ENCODE measurements at places on chromosomes 13 and 19. TPM values are rescaled to one million over a fixed set of nuclear protein-coding genes. Genes with fewer than 3 reads are reported as not detected.

The NOSIP gene
- 52.9 TPM for total RNA-seq

GRCh38 chr13:99339736-99340397, 32.7 kb upstream of the GPR183 start:
- no peak for ATAC-seq

DNA sequence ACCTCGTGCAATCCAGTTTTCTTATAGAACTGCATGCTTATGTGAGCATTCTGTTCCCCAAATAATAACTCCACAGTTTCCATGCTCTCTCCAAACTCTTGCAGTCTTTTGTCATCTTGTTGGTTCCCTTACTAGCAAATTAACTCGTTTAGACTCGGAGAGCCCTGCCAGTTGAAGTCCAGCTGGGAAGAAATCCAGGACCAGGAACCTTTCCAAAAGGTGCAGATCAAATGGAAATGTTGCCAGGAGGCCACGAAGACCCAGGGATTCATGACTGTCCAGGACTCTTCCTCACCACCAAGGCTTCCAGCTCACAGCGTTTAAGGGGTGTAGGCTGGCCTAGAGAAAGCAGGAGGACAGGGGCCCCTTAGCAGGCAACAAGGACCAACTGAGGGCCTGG, 2.1 kb upstream of the TDRD12 start:
- no peak for ATAC-seq

DNA sequence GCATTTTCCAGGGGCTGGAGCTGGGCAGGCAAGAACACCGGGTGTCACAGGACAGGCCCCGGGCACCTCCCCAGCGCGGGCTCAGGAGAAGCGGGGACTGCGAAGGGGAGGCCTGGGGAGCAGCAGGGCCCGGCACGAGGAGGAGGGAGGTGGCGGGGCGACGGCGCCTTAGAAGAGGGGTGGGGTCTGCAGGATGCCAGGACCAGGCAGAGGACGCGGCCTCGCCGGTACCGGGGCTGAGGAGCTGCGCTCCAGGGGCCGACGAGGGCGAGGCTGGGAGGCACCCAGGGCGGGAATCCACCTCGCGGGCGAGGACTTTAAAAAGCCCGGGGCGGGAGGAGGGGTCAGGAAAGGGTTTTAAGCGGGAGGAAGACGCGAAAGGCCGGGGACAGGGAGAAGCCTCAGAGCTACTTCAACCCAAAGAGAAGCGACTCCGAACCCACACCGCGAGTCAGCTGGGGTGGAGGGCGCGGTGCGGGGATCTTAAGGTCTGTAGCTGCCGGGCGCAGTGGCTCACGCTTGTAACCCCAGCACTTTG, 665 bp downstream of the ZNF347 start:
- ATAC-seq = peak; percentile 17

DNA sequence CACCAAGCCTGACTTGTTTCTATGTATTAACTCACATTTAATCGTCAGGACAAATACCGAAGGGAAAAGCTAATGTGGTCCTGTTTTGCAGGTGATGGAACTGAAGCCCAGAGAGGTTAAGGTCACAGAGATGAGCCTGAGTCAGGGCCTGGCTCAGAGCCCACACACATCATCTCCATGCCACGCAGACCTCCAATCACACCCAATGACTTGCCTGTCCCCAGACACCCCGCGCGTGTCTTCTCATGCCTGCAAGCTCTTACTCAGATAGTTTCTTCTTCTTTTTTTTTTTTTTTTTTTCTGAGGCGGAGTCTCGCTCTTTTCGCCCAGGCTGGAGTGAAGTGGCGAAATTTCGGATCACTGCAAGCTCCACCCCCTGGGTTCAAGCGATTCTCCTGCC, 16.4 kb downstream of the SIX5 start:
- no peak for ATAC-seq

GRCh38 chr19:36128392-36128736, 11.5 kb upstream of the CAPNS1 start:
- peak; percentile 1 for ATAC-seq

DNA sequence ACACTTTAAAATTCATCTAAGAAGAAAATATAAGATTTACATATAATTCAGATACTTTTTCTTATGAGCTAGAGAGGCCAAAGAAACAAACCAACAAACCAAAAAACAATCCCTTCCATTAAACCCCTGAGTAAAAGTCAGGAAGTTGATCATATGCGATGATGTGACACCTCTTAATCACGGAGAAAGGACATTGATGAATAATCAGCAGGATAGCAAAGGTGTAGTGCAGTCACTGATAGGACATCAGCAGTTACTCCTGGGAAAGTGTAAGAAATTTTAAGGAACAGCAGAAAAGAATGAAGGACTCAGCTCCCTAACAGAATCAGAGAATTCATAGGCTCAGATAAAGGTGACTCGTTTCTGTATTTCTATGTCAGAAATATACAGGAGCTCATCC, 202.4 kb upstream of the EDNRB start:
- ATAC-seq = no peak

The PSG7 gene
- not detected for total RNA-seq

- ATAC-seq = no peak
Observed at GRCh38 chr13:102361113-102361512, 40.7 kb downstream of the FGF14 start.

GRCh38 chr19:14475251-14476073, at the start of gene PTGER1:
PTGER1 (minus strand) TSS chr19:14475354; CDS start chr19:14474320, 1,034 bp downstream.
- ATAC-seq = peak; percentile 20

The KLK2 gene
- total RNA-seq = not detected

DNA sequence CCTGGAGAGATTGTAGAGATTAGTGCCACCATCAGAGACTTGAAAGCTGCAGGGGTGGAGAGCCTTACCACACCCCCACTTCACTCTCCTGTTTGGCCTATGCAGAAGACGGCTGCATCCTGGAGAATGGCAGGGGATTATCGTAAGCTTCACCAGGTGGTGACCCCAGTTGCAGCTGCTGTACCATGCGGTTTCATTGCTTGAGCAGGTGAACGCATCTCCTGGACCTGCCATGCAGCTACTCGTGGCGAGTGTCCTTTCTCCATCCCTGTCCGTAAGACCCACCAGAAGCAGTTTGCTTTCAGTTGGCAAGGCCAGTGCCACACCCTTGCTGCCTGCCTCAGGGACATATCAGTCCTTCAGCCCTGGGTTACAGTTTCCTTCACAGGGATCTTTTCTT, 21.2 kb downstream of the PPP5C start:
- ATAC-seq = no peak

GRCh38 chr13:84655677-84656076, 773.4 kb upstream of the SLITRK1 start:
- no peak for ATAC-seq

- ATAC-seq = no peak
Observed at GRCh38 chr13:40876020-40876738, 86.8 kb downstream of the SLC25A15 start.

GRCh38 chr19:17170538-17171297, 44.4 kb upstream of the USE1 start:
- ATAC-seq = no peak

The ZNF229 gene
- total RNA-seq = 5.1 TPM

The MBD3L2 gene
- not detected for total RNA-seq

DNA sequence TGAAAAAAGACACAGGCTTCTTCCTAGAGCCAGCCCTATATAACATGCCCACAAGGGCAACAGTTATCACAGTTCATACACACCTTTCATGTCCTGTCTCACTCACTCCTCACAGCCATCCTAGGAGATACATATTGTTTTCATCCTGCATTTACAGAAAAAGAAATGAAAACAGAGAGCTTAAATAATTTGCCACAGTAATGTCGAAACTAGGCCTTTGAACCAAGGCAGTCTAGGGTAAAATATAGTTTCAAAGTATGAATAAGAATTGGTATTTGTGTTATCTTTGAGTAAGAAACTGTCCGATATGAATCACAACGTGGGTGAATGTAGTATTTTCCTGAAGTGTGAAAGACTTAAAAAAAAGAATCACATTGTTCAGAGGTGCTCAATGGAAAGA, 26.8 kb downstream of the CLDN10 start:
- ATAC-seq = no peak

- ATAC-seq = no peak
Observed at GRCh38 chr19:15584095-15584494, 30.9 kb upstream of the CYP4F8 start.

- ATAC-seq = no peak
Observed at GRCh38 chr19:29576761-29577648, 29.1 kb upstream of the POP4 start.

The ANKLE1 gene
- total RNA-seq = 0.39 TPM

The DOCK6 gene
- 22.3 TPM for total RNA-seq

- ATAC-seq = no peak
Observed at GRCh38 chr13:72113076-72113475, 246.1 kb upstream of the DACH1 start.

The WDR62 gene
- total RNA-seq = 0.31 TPM

The CBARP gene
- 0.13 TPM for total RNA-seq

The CYP2S1 gene
- 1.2 TPM for total RNA-seq

DNA sequence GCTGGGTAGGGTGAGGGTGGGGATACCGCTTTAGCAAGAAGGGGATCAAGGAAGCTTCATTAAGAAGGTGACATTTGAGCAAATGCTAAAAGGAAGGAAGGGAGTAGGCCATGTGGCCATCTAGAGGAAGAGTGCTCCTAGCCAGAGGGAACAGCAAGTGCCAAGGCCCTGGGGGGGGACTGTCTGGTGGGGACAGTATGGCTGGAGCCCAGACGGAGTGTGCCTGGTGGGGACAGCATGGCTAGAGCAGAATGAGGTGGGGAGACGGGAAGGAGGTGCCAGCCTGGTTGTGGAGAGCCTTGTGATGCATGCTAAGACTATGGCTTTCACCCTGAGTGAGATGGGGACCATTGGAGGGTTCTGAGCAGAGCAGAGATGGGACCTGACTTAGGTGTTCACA, 2.1 kb upstream of the TGFB1 start:
- no peak for ATAC-seq

The CNMD gene
- total RNA-seq = not detected

- ATAC-seq = no peak
Observed at GRCh38 chr19:30214651-30215051, 157.5 kb upstream of the ZNF536 start.

DNA sequence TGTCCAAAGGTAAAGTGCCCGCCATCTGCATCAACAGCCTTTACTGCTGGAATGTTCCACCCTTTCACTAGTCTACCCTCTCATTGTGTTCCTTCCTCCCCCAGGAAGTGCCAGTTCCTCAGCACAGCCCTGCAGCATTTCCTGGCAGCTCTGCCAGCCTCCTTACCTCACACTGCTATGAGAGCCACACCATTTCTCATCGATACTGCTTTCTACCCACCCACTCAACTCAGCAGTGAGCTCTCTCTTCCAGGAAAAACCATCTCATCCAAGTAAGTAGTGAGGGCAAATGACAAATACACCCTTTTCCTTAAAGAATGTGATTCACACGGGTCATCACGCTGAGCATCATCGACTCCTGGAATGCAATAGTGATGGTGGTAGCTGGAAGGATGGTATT, 19.8 kb downstream of the UQCRFS1 start:
- ATAC-seq = no peak

GRCh38 chr19:46917002-46917401, 56.2 kb downstream of the ARHGAP35 start:
- no peak for ATAC-seq

- ATAC-seq = no peak
Observed at GRCh38 chr13:49370371-49370770, 73.5 kb downstream of the CAB39L start.

DNA sequence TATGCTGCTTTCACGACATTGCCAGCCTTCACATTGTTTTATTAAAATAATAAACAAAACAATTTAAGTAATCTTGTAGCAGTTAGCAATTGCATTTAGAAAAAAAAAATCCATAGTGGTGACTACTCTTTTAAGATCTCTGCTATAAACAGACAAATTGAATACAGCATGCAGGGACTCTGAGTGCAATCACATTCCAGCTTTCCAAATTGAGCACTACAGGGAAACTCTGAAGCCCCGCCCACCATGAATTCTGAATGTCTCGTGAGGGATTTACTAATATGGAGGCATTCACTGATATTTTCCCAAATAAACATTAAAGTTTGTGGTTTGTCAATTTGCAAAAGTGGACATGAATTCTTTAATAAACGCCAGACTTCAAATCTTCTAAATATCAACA, 698.8 kb downstream of the LIG4 start:
- no peak for ATAC-seq

DNA sequence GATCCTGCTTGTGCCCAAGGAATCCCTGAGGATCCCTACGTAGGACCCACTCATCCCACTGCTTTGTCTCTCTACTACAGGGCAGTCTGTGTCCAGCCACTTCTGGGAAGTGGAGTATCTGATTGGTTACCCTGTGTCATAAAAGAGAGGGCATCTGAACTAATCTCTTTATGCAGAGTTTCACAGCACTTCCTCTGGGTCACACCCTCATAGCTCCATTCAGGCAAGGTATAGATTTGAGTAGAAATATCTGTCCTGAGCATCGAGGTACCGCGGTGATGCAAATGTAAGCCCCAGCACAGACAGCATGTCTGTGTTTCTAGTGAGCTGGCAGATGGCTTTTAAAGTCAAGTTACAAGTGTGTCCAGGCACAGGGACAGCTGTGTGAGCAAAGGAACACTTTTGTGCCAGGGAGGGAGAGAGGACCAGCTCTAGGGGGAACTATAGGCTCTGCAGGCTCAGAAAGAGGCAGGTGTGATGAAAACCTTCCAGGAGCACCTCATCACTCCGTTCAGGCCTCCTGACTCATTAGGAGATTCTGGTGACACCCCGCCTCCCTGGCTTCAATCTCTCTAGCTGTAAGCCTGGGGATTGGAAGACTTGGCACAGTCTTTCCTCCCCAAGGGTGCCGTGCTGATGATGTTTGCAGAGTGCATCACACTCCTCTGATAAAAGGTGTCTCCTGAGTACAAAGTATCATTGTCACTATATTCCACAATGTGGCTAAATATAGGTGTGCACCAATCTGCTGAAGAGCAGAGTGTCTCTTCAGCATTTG, 84.3 kb upstream of the UBL3 start:
- ATAC-seq = no peak

DNA sequence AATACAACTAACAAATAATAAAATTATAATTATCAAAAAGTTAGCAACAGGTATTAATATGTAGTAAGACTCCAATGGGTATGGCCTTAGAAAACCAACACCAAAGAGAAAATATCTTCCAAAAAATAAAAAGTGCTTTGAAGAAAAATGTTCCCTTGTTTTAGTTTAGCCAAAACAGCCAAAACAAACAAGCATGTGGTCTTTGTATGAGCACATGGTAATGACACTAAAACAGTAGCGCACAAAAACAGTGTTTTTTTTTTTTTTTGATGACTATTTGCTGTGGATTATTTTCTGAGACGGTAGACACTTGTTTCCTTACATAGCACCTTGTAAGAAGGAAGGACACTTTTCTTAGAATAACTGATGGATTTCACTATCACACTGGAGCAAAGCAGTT, 459.3 kb downstream of the ITGBL1 start:
- no peak for ATAC-seq

- ATAC-seq = no peak
Observed at GRCh38 chr13:33496336-33496735, 210.8 kb upstream of the STARD13 start.

GRCh38 chr19:29393915-29394460, 131.8 kb upstream of the VSTM2B start:
- no peak for ATAC-seq
